ENCODE measurements at places on chromosomes 6 and 20.
A peak's percentile ranks its signal among the peaks of the same experiment; 100 is the strongest.

- DNase-seq = no peak
Measured at GRCh38 chr20:39038047-39038446, 75.9 kb downstream of the DHX35 start.

DNA sequence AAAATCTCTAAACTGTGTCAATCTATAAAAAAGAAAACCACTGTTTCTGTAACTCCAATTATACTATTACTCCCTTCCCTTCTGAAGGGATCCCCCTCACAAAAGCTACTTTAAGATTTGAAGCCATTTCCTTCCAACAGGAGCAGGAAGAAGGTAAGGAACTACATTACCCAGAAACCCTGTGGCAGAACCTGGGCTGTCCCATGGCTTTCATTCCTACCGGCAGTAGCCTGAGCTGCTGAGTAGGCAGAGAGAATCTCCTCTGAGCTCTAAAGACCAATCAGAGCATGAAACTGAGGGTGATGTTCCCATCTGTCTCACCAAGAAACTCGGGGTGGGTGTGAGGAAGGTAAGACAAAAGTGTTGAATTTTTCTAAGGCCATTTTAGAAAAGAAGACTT is 108.0 kb upstream of the LRFN2 start:
- no peak for DNase-seq

DNA sequence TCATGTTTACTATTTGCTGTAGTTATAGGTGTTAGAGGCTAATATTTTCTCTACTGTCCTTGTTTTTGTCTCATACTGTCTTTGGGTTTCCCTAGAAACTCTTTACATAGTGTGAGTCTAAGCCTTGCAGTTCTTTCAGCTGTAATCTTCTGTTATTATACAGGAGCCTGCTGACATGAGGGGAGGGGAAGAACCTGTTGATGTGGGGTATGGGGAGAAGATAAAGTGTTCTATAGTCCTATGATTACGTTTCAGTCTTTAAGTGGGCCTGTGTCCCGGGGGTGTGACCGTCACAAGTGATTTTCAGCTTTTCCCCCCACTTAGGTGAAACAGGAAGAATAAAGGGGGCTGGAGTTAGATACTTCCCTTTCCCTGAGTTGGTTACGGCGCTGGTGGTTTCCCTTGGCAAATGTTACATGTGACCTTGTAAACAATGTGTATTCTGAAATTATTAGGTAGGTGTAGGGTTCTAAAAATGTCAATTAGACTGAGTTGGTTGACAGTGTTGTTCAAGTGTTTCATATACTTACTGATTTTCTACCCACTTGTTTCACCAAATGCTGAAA is 41.3 kb downstream of the REV3L start:
- no peak for DNase-seq

DNA sequence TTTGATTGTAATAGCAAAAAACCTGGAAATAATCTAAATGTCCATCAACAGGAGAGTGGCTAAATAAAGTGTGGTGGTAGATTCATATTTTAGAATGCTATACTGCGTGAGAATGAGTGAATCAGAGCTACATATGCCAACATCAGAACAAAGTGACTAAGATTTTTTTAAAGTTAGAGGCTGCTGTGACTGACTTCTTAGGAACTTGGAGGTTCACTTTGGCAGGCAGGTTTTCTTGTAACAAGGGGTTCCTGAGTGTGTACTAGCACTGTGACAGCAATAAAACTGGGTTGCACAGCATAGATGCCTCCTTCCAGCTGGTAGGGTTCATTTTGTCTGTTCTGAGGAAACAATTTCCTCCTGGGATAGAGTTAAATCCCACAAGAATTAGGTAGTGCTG is 75.3 kb upstream of the ENPP5 start:
- DNase-seq = no peak

- no peak for DNase-seq
Measured at GRCh38 chr6:43851204-43851865, 81.3 kb downstream of the VEGFA start.

DNA sequence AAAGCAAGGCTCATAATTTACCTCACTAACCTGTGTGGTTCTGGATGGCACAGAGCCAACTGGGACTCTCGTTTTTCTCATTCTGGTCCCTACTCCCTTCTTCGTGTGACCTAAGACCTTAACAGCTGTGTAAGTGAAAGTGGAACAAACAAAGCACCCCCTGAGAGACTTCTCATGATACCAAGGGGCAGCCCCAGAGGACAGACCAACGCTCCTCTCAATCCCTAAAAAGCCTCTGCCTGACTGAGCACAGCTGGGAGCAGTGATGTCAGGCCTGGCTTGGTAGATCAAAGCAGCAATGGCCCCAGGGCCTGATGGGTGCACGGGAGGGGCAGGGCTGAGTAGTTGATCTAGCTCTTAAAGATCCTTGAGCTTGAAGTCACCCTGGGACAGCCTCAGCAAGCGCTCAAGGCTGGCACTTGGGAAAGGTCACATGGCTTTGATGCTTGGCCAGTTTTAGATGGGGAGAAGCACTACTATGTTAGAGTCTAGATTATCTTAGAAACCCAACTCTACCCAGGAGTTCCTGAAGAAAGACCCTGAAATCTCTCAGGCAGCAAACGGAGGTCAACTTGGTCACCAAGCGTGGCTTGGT is 16.2 kb upstream of the TGM2 start:
- DNase-seq = no peak

DNA sequence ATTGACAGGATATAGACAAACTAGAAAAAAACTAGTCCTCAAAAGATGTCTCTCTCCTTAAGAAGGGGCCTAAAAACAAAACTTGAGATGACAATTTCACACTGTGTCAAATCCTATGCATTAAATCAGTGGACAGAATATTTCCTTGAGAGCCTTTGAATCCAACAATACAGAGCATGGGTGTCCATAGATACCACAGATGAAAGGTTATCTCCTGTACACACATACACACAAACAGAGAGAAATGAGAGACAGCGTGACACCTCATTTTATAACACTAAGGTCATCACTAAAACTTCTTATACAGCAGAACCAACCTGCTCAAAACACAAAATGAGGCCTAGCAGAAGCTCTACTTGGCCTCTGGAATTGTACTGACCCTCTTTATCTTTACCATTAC is 55.5 kb downstream of the MAP7 start:
- no peak for DNase-seq

GRCh38 chr6:64225503-64225902 is 589.9 kb downstream of the PHF3 start:
- DNase-seq = no peak

- no peak for DNase-seq
Measured at GRCh38 chr6:84027340-84028181, 6.0 kb upstream of the MRAP2 start.

DNA sequence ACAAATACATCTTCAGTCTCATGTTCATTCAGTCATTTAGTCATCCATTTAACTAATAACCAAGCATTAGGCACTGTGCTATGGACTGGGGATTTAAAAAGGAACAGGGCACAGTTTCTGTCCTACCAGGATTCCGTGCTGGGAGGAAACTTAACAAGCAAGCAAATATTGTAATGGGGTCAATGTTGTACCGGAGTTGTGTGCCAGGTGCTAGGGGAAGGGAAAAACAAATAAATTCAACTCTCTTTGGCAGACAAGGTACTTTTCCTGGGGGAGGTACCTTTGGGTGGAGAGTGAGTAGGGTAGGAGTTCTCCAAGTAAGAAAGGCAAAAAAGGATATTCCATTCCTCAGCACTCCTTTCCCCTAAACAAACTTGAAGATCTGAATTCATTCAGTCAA is 90.3 kb downstream of the OLIG3 start:
- DNase-seq = no peak

- no peak for DNase-seq
Measured at GRCh38 chr6:40956936-40957335, 82.1 kb downstream of the UNC5CL start.

GRCh38 chr6:117783279-117783678 is 108.0 kb downstream of the NUS1 start:
- no peak for DNase-seq

DNA sequence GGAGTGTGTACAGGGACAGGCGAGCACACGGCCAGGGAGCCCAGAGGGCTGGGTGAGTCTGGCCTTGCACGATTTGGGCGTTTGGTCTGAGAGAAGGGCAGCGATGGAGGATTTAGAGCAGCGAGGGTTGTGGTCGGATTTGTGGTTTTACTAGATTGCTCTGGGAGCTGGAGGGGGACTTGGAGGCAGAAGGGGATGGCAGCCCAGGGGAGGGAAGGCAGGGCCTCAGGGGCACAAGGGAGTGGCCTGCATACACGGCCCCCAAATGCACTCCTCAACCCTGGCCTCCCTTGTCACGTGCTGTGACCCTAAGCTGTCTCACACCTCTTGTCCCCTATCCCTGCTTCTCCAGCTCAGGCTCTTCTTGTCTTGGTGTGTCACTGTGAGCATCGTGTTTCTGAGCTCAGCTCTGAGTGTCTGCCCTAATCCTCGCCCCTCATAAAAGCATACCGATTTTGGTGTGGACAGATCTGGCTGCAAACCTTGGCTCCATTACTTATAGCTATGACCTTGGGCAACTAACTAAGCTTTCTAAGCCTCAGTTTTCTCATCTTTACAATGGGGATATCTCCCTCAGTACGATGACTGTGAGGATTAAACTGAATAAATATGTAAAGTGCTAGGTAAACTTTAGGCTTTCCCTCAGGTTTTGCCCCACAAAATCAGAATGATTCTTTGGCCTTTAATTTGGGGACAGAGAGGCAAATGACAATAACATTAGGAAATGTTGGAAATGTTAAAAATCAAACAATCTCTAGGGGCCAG is 120.1 kb upstream of the ARMC2 start:
- DNase-seq = no peak

DNA sequence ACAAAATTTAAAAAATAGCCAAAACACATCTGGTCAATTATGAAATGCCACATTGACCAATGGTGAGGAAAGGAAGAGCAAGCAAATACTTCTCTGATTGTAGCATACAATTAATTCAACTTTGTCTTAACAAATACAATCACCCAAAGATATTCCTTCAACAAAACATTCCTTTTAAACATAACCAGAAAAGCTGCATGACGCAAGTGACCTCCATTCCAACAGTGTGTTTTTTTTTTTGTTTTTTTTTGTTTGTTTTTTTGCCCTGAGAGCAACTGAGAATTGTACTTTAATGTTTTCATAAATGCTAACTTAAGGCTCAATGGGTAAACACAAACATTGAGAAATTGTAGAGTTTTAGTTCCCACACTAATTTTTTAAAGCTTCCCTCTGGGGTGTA is 184.4 kb downstream of the PTPRK start:
- no peak for DNase-seq

DNA sequence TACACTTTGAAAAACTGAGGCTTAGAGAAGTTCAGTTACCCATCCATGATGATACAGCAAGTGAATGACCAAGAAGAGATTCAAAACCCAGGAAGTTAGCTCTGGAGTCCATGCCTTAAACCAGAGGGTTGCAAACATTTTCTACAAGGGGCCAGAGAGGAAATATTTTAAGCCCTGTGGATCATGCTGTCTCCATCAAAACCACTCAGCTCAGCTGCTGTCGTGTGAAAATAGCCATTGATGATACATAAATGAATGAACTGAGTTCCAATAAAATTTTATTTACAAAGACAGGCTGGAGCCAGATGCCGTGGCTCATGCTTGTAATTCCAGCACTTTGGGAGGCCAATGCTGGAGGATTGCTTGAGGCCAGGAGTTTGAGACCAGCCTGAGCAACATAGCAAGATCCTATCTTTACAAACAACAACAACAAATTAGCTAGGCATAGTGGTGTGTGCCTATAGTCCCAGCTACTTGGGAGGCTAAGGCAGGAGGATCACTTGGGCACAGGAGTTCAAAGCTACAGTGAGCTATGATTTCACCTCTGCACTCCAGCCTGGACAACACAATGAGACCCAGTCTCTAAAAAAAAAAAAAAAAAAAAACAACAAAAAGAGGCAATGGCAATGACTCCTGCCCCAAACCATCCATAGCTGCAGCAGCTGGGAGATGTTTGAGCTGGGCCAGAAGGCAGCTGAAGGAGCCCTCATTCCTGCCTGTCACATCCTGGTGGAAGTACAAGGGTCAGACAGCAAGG is 44.1 kb upstream of the RIN2 start:
- DNase-seq = no peak

GRCh38 chr6:133083248-133083967 is 157.7 kb upstream of the EYA4 start:
- no peak for DNase-seq

DNA sequence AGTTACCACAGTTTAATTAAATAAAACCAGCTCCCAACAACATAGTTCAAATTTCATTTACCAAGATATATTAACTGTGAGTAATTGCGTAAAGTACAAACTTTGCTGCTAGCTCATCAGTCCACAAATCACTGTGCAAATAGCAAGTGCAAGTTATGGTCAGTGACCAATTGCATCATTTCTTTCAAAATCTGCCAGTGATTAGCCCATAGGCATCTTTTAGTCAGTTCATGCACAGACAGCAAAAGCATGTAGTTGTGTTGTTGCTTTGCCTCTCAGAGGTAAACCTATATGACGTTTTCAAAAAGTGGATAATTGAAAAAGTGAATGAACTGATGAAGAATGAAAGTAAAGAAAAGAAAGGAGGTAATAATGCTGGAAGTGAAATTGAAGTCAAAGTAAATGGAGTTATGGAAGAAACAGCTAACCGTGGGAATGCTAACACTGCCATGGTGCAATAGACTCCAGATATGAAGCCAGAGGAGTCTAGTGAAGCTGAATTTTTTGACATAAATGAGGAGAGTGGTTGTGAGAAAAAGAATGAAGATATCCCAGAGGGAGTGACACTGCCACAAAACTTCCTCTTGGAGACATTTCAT is 36.5 kb downstream of the ENPP1 start:
- no peak for DNase-seq

DNA sequence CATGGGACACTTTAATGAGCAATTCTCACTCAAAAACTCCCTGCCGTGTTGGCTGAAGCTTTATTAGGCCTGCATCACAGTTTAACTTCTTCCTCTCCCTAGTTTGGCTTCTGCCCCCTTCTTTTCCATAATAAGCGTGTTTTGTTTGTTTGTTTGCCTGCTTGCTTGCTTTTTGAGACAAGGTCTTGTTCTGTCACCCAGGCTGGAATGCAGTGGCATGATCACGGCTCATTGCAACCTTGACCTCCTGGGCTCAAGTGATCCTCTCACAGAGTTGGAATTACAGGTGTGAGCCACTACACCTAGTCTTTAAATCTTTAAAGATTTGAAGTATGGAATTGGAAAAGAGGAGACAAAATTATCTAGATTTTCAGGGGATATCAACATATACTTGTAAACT is 25.4 kb upstream of the DNAAF9 start:
- no peak for DNase-seq

GRCh38 chr20:25987073-25987927 is 290.6 kb upstream of the ZNF337 start:
- peak; percentile 33 for DNase-seq

DNA sequence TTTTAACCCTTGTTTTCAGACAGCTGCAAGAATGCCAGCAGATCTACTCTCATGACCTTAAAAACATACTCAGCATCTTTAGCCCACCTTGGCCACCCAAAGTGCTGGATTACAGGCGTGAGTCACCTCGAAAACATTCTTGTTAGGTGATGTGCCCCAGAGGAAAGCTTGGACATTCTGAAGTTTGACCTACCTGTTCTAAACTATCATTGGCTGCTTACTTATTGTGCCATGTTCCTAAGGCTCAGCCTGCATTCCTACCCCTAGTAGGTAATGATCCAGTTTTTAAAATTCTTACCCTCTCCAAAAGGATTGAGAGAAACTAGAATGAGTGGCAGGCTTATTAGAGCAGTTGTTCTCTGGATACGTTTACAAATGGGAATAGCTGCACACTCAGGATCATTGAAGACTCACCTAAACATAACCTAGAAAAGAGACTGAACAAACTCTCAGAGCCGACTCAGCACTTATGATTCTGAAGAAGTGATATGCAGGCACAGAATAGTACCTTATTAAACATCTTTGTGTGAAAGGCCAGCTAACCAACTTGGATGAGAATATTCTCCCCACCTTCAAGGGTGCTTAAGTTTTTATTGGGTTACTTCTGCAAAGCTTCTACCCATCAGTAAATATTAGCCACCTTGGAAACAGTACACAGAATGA is 362.1 kb downstream of the NRN1 start:
- no peak for DNase-seq
